ENCODE measurements at places on chromosomes 3 and 15.

- DNase-seq = no peak
Observed at GRCh38 chr15:66760097-66760967, 58.3 kb downstream of the SMAD6 start.

- no peak for DNase-seq
Observed at GRCh38 chr3:181756645-181757297, 45.0 kb downstream of the SOX2 start.

- DNase-seq = no peak
Observed at GRCh38 chr3:143754090-143754489, 94.2 kb downstream of the SLC9A9 start.

- no peak for DNase-seq
Observed at GRCh38 chr3:130729154-130729553, 17.5 kb downstream of the PIK3R4 start.

- no peak for DNase-seq
Observed at GRCh38 chr3:155869691-155870090, 759 bp upstream of the GMPS start.

- no peak for DNase-seq
Observed at GRCh38 chr3:5120446-5120845, 1.6 kb upstream of the ARL8B start.

GRCh38 chr3:30628901-30629590 lies 22.6 kb downstream of the TGFBR2 start:
- no peak for DNase-seq

GRCh38 chr3:186757686-186758220 lies 25.6 kb upstream of the EIF4A2 start:
- no peak for DNase-seq

- no peak for DNase-seq
Observed at GRCh38 chr3:68062926-68063325, 408.5 kb upstream of the SUCLG2 start.

- DNase-seq = no peak
Observed at GRCh38 chr3:163481738-163482137, 1596.6 kb downstream of the SI start.

DNA sequence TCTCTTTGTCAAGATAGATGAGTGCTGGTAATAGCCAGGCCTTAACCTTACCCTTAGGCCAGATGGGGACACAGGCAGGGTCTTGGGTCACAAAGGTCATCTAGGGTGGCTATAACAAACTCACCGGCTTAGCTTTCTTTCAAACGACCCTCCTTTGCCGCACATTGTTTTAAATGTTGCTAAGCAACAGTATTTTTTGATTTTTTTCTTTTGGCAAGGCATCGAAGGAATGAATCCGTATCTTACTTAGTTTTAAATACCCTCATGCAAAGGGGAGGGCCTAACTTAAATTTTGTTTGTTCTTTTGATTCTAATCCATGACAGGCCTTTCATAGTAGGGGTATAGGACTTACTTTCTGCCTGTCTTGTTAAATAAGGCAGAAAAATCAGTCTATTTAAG lies 35.2 kb downstream of the ITPR1 start:
- DNase-seq = no peak

GRCh38 chr3:159252274-159252673 lies 450.4 kb downstream of the MFSD1 start:
- DNase-seq = no peak

DNA sequence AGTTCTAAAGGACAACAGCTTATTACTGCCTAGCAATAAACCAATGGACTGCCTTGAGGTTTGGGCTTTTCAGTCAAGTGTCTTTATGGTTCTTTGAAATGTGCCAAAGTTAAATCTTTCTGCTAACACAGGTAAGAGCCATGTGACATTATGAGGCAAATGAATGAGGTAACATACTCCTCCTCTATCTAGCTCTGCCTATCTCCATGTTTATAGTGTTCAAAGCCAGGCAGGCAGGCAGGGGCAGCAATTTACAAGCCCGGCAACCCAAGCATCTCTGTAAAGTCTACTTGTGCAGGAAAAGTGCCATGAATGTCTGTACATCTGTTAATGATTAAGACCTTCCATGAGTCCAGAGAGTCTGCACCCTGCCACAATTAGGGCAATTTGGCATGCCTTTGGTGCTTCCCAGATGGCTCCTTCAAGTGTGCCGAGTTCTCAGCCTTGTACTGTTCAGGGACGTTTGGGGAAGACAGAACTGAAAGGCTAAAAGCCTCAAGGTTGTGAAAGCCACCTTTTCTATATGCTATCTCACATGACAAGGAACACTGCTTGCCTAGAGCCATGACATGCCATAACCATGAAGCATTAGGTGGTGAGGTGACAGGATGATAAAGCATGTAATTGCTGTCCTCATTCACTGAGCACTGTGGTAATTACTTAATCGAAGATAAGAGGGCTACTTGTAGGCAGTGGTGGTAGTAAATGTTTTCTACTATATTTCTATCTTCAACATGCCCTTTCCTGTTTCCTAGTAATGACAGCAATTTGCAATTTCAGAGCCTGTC lies 41.4 kb upstream of the EIF1B start:
- no peak for DNase-seq

GRCh38 chr3:43999728-44000319 lies 241.9 kb upstream of the TOPAZ1 start:
- no peak for DNase-seq

- DNase-seq = no peak
Observed at GRCh38 chr3:187739094-187739560, 6.1 kb downstream of the BCL6 start.

DNA sequence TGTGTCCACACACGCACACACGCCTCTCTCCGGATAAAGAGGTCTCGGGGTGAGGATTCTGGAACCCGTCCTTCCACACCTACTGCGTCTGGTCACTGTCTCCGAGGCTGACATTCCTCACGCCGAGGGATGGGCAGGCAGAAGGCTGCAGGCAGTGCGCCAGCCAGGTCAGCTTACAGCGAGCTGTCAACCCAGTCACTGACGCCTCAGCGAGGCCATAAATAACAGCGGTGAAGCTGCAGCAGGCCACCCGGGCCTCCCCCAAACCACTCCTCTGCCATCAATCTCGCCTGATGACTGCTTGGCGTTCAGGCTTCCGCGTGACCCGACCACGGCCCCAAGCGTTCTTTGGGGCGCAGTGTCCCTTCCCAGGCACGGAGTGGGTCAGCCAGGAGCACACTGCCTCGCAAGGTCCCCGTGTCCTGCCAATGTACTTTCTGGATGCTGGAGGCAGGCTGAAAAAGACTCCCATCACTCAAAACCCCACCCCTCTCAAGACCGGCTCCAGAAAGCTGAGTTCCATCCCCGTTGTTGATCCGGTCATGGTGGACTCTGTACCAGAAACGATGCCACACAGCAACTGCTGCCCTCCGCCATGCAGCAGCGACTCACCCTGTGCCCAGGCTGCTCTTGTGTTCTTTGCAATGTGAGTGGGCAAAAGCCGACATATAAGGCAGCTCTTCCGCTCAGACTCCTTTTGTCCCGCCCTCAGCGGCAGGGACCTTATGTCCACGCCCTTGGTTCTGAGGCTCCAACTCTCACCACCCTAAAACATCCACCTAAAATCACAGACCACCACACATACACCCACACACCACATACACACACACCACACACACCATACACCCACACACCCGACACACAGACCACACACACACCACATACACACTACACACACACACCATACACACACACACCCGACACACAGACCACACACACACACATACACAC lies 27.1 kb downstream of the CPN2 start:
- no peak for DNase-seq

GRCh38 chr3:39130026-39130425 lies 22.5 kb downstream of the TTC21A start:
- no peak for DNase-seq

All from stimulated activated CD8-positive, alpha-beta memory T cell treated with anti-CD3 and anti-CD28 coated beads, Interleukin-4, amount 100 ng/mL, for 24 hours (primary cell).